ENCODE measurements at places on chromosomes 4 and X. TPM values are rescaled to one million over a fixed set of nuclear protein-coding genes. Genes with fewer than 3 reads are reported as not detected.

SPP1 gene
- not detected for total RNA-seq

PRDM5 gene
- 0.67 TPM for total RNA-seq

ATP1B4 gene
- not detected for total RNA-seq

PAGE4 gene
- not detected for total RNA-seq

- peak; percentile 23 for DNase-seq
Measured at GRCh38 chr4:15162465-15163283, 160.4 kb downstream of the CPEB2 start.

- no peak for DNase-seq
Measured at GRCh38 chr4:150668824-150669223, 86.9 kb downstream of the MAB21L2 start.

GRCh38 chr4:173318648-173319211 is 15.4 kb downstream of the HMGB2 start:
- no peak for DNase-seq

DNA sequence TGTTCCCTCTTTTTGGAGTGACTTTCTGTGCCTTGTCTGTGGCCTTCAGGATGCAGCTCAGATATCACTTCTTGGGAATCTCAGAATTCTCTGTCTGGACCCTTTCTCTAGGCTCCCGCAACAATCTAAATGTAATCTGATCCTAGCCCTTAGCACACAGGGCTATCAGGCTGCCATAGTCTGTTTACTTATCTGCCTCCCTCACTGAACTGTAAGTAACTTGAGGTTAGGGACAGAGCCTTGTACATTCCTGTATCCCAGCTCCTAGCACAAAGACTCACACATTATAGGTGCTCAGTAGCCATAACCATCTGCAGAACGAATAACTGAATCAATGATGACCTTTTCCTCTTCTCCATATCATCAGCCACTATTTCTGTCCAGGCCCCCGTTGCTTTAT is 69.5 kb downstream of the RTL9 start:
- DNase-seq = no peak

- no peak for DNase-seq
Measured at GRCh38 chr4:54482529-54483200, 175.1 kb upstream of the KIT start.

GRCh38 chr4:6525474-6525873 is 49.5 kb upstream of the MAN2B2 start:
- no peak for DNase-seq

- DNase-seq = peak; percentile 27
Measured at GRCh38 chr4:185634066-185634652, 98.9 kb upstream of the PDLIM3 start.

DNA sequence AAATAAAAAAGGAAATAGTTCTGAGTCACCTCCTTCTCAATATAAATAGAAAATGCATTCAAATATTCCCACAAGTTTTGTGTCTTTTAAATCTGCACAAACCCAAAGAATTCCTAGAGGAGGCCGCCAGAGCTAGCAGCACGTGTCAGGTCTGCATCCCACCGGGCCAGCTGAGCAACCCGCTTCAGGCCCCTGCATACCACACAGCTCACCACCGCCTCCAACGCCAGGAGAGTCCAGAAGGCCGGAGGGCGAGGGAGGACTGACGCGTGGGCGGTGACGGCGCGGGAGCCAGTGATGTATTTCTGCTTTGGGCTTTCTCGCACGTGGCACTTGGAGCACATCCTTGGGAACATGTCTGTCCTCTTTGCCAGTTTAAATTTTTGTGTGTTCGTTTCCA is 61.9 kb upstream of the CLDN34 start:
- no peak for DNase-seq

DNA sequence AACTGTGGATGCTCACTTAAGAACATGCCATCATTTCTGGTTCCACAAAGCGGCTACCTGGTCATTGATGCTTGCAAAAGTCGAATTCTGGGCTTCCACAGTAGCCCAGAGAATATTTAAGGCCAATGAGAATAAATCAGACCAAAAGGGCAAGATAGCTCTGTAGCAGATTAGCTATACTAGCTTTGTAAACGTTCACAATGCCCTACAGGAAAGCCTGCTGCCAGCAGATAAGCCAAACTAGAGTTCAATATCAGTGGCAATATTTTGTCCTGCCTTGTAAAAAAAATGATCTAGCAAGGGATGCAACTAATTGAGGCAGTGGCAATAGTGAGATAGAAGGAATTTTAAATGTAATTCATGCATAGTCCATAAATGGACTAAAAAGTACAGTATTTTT is 387.7 kb upstream of the TEX13C start:
- no peak for DNase-seq

- DNase-seq = peak; percentile 2
Measured at GRCh38 chr4:113316879-113317278, 267.4 kb downstream of the ANK2 start.

DNA sequence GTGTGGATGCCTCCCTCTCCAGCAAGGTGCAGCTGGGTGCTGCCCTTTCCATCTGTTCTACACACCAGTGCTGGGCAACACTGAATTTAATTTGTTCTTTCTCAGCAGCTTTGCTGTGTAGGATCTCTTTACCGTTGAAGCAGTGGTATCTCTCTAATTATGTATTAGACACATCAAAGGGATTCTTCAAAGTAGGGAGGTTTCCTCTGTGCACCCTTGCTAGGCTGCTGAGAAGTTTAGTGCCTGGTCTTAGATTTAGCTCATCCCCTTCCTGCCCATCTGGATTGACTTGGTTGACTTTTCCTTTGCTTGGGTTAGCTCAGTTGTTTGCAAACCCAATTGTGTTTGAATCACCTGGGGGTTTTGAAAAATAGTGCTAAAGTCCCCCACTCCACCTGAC is 27.8 kb upstream of the LDB2 start:
- DNase-seq = no peak

GRCh38 chrX:14291666-14292500 is 237.5 kb upstream of the GLRA2 start:
- no peak for DNase-seq

DNA sequence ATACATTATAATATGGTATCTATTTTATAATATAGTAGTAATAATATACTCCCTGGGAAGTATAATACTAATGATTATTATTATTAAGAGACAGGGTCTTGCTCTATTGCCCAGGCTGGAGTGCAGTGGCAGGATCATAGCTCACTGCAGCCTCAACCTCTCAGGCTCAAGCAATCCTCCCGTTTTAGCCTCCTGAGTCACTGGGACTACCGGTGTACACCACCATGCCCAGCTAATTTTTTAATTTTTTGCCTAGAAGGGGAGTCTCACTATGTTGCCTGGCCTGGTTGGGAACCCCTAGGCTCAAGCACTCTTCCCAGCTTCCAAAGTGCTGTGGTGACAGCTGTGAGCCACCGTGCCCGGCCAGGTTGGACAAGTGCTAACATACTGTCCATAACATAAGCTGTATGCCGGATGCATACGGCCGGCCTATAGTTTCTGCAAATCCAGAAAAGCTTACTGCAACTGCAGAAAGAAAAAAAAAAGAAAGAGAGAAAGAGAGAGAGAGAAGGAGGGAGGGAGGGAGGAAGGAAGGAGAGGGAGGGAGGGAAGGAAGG is 94.2 kb upstream of the PPP2R3B start:
- DNase-seq = peak; percentile 20

DNA sequence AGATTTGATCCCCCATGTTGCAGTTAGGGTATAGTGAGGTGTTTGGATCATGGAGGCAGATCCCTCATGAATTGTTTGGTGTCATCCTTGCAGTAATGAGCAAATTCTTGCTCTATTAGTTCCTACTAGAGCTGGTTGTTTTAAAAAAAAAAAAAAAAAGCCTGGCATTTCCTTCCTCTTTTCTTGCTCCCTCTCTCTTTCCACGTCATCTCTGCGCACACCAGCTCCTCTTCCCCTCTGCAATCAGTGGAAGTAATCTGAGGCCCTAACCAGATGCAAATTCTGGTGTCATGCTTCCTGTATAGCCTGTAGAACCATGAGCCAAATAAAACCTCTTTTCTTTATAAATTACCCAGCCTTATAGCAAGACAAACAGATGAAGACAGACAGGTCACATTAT is 24.5 kb downstream of the WDR17 start:
- DNase-seq = no peak

DNA sequence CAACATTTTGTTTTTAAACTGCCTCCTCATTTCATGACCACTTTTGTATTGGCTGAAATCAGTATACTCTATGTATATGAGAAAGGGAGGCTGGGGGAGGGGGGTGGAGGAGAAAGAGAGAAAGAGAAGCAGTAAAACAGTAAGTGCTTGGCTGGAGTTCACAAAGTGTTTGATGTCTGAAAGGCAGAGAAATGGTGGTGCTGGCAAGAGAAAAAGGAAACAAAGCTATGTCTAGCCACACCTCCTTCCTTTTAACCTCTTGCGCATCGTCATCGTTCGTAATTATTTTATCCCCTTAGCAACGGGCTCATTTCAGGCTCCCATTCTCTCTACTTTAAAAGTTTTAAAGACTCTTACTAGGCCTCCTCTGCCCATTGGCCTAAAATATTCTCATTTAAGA is 25.6 kb downstream of the RPA4 start:
- no peak for DNase-seq

DNA sequence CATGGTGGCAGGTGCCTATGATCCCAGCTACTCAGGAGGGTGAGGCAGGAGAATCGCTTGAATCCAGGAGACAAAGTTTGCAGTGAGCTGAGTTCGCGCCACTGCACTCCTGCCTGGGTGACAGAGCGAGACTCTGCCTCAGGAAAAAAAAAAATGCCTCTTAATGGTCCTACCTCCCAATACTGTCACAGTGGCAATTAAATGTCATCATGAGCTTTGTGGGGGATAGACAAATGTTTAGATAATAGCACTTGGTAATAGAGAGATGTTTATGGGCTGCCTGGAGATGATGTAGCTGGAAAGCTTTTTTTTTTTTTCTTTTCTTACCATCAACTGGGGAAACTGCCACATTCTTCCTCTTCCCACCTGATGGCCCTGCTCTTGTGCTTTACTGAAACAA is 33.0 kb downstream of the GRK4 start:
- no peak for DNase-seq

DNA sequence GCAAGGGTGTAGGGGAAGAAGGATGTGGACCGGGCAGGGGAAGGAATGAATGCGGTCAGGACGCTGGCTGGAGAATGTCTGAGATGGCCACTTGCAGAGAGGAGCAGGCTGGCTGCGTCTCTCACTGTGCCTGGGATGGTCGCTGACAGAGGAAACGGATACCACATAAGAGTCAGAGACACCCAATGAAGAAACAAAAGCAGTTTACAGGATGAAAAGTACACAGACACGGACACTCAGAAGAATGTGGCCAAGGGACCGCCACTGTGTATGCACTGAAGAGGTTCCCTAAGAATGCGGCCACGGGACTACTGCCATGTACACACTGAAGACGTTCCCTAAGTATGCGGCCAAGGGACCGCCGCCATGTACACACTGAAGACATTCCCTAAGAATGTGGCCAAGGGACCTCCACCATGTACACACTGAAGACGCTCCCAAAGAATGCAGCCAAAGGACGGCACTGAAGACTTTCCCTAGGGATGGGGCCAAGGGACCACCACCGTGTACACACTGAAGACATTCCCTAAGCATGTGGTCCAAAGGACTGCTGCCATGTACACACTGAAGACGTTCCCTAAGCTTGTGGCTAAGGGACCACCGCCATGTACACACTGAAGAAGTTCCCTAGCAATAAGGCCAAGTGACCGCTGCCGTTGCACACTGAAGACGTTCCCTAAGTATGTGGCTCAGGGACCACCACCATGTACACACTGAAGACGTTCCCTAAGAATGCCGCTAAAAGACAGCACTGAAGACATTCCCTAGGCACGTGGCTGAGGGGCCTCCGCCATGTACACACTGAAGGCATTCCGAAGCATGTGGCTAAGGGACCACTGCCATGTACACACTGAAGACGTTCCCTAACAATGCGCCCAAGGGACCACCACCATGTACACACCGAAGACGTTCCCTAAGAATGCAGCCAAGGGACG is 32.2 kb downstream of the DHRSX start:
- no peak for DNase-seq

GRCh38 chr4:72302981-72303704 is 265.9 kb downstream of the ADAMTS3 start:
- DNase-seq = peak; percentile 42

DNA sequence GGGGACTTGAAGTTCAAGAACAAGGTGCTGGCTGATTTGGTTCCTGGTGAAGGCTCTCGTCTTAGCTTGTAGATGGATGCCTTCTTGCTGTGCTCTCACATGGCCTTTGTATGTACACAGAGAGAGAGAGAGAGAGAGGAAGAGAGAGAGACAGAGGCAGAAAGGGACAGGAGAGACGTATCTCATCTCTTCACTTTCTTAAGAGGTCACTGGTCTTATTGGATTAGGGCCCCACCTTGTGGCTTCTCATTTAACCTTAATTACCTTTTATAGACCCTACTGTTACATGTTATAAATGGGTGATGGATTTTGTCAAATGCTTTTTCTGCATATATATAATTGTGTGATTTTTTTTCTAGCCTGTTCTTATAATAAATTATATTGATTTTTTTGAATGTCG is 1444.2 kb downstream of the ADGRL3 start:
- DNase-seq = no peak

GRCh38 chr4:54842656-54843055 is 184.9 kb downstream of the KIT start:
- no peak for DNase-seq

DNA sequence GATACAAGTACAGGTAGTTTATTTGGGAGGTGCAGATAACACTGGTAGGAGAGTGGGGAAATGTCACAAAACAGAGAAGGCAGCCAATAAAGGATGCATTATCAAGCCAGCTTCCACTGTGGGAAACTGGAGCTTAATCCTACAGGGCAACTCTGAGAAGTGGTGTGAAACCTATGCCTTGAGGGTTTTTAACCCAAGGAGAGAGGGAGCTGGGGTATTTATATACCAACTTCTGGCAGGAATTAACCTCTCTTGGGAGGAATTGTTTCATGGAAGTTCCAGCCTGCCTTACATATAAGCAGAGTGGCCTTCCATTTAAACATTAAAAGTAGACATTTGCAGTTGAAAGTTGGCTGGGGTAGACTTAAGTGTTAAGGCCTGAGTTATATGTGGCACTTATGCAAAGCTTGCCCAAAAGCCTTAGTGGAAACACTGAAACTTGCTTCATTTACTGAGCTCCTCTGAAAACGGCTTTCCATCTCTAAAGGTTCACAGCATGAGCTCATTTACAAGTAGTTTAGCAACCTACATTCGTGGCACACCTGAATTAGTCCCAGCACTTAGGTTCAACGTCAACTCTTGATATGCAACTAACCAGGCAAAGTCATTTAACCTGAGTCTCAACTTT is 19.2 kb downstream of the MAGEB17 start:
- no peak for DNase-seq

DNA sequence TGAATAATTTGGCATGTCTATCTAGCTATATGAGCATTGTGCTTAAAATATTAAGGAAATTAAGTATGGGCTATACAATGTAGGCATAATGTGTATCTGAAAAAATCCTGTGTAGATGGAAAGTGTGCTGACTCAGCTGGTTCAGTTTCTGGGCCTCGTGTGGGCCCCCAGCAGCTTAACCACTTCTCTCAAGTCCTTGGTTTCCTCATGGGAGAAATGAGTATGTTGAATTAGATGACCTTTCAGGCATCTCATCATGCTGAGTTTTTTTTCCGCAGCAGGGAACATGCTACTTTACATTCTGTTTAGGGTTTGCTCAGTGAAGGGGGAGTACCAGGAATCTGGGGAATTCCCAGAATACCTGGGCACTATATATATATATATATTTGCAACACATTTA is 30.5 kb downstream of the RHOH start:
- DNase-seq = peak; percentile 69

- no peak for DNase-seq
Measured at GRCh38 chr4:78684325-78685079, 91.6 kb upstream of the BMP2K start.

Data from CD4-positive, CD25-positive, alpha-beta regulatory T cell (primary cell).